Vagina (tissue), 2 donors: ENCODE measurements at places on chromosomes 11 and 22.

GRCh38 chr11:69075421-69076128 lies 26.8 kb downstream of the TPCN2 start:
- H3K4me1 ChIP-seq = peaks cover 20% of the 10 kb centered on the region
- peak overlapping the region; percentile 95 for H3K27ac ChIP-seq
- H3K36me3 ChIP-seq = no peaks in the 10 kb centered on the region
- no peak overlapping the region for H3K4me3 ChIP-seq

DNA sequence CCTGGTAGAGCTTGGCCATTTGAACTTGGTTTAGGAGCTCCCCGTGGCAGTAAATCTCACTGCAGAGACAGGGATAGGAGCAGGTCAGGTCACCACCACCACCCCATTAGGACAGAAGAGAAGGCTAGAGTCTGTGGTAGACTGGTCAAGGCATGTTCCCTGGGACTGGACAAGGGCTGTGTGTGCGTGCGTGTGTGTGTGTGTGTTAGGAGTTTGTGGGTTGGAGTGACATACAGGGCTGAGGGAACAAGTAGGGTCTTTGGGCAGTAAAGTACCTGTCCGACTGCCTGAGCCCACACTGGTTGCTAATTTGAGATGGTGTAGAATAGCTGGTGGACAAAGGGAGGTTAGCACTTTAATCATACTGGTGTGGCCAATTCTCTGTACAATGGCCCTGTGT lies 16.1 kb downstream of the TREH start:
- DNase-seq = no peak
- H3K4me1 ChIP-seq = peaks cover 14% of the 10 kb centered on the region
- H3K27me3 ChIP-seq = no peaks in the 10 kb centered on the region

- H3K27ac ChIP-seq = peak overlapping the region; percentile 3
- peaks cover 8% of the 10 kb centered on the region for H3K4me1 ChIP-seq
- H3K36me3 ChIP-seq = no peaks in the 10 kb centered on the region
Measured at GRCh38 chr11:4459500-4459899, 10.4 kb downstream of the OR52K2 start.

GRCh38 chr11:2655834-2656622 lies 43.8 kb downstream of the KCNQ1OT1 start:
- no peaks in the 10 kb centered on the region for H3K4me1 ChIP-seq
- H3K36me3 ChIP-seq = no peaks in the 10 kb centered on the region
- no peaks in the 10 kb centered on the region for H3K27me3 ChIP-seq
- no peak overlapping the region for H3K27ac ChIP-seq
- DNase-seq = no peak
- no peak overlapping the region for H3K4me3 ChIP-seq

DNA sequence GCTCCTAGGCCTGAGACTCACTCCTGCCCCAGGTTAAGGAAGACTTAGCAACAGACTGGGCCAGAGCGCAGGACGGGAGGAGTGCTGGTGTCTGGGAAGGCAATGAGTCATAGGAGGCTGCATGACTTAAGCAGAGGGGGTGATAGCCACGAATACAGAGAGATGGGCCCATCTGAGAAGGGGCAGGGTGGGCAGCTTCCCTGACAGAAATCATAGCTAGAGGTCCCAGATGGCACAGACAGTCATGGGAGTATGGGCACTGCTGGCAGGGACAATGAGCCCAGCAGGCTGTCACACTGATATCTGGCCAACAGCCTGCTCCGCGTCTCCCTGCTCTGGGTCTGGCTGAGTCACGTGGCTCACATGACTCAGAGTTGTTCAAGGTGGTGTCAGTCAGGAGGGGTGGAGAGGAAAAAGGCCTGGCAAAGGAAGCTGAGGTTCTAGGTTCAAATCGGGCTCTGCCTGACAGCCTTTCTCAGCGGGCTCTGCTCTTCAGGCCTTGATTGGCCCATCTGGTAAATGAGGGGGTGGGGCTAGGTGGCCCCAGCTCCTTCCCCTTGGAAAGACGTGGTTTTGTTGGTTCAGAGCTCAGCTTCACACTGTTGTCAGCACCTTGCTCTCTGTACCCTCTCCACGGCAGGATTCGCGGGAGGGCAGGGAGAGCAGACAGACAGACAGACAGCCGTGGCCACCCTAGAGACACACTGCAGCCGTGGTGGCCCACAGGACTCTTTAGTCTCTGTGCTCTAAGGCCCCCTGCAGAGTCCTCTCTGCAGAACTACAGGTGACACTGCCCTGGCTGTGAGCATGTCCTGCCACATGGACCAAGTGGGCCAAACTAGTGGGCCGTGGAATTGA lies 47.8 kb downstream of the DBX1 start:
- peaks cover 32% of the 10 kb centered on the region for H3K4me1 ChIP-seq
- DNase-seq = no peak
- H3K27me3 ChIP-seq = no peaks in the 10 kb centered on the region

- H3K27ac ChIP-seq = no peak overlapping the region
- no peaks in the 10 kb centered on the region for H3K27me3 ChIP-seq
- peaks cover 13% of the 10 kb centered on the region for H3K4me1 ChIP-seq
- DNase-seq = no peak
- H3K36me3 ChIP-seq = no peaks in the 10 kb centered on the region
Measured at GRCh38 chr22:44450503-44450902, 47.5 kb downstream of the RTL6 start.

DNA sequence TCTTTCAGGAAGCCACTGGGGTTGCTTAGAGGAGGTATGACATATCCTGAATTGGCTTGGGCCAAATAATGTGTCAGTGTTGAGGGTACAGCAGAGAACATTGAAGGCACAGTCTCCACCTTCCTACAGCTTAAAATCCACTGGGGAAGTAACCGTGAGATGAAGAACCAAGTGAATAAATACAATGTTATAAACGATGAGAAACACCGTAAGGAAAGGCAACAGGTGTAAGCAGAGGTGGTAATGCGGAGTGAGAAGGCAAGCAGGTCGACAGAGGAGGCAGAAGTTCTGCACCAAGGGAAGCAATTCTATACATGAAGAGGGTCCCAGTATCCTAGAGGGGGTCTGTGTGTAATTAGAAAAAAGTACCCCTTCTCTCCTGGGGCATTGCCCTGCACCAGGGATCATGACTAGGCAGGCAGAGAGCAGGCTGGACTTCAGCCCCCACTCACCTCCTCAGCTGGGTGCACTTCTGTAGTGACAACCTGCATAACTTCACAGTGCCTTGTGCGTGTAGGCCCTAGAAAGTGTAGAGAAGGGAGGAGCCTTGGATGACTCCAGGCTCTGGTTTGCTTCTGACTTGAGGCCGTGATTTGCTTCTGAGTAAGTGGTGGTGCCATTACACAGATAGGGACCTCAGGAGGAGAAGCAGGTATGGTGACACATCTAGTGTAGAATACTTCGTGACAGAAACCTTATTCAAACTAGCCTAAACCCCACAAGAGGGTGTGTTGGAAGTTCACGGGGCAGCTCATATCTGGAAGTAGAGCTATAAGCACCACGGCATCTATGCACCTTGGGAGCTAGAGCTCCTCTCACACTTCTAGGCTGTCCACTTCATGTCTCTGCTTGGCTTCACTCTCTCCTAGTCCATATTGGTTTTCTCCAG lies 4.9 kb downstream of the MYOD1 start:
- no peaks in the 10 kb centered on the region for H3K27me3 ChIP-seq
- no peak overlapping the region for H3K4me3 ChIP-seq
- no peaks in the 10 kb centered on the region for H3K36me3 ChIP-seq
